ENCODE measurements at places on chromosomes 6 and 20.

- DNase-seq = no peak
Measured at GRCh38 chr6:29627755-29628418, 5.1 kb downstream of the GABBR1 start.

DNA sequence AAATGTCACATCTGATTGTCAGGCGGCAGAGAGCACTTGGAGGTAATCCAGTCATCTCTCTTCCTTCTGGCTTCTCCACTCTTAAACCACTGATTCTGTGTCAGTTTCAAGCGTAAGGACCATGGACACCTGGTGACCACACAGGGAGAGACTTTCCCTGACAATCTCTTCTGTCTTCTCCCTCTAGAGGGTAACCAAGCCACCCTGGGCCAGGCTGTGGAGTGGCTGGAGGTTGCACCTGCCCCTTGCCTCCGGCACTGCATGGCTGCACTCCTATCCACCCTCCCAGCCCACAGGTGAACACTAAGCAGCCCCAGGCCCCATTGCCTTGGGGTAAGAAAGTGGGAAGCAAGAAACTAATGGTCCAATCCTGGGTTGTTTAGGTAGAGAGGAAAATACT lies 78.7 kb downstream of the BFSP1 start:
- DNase-seq = no peak

DNA sequence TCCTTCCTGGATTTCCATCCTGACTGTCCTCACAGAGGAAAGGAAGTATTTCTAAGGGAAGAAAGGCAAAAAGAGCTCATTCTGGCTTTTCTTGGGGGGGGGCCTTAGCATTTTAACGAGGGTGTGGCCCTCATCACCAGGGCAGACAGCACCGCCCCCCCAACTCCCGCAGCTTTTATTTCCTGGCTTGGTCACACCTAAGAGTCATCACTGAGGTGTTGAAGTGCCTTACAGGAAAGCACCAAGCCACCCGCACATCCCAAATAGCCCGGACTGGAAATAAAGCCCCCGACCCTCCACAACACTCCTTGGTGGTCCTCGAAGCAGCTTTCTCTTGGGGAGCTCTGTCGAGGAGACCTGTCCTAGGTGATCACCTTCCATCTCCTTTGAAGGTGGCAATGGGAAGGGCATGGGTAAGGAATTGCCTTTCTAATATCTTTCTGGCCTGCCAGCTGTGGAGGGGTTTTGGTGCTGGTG lies 1.3 kb downstream of the PTK7 start:
- DNase-seq = no peak

GRCh38 chr6:85463621-85464259 lies 13.9 kb downstream of the NT5E start:
- DNase-seq = no peak

- DNase-seq = no peak
Measured at GRCh38 chr6:3308106-3308505, 49.4 kb downstream of the PSMG4 start.

- no peak for DNase-seq
Measured at GRCh38 chr20:57735831-57736737, 26.3 kb upstream of the PMEPA1 start.

- no peak for DNase-seq
Measured at GRCh38 chr6:68652117-68652536, 17.0 kb downstream of the ADGRB3 start.

DNA sequence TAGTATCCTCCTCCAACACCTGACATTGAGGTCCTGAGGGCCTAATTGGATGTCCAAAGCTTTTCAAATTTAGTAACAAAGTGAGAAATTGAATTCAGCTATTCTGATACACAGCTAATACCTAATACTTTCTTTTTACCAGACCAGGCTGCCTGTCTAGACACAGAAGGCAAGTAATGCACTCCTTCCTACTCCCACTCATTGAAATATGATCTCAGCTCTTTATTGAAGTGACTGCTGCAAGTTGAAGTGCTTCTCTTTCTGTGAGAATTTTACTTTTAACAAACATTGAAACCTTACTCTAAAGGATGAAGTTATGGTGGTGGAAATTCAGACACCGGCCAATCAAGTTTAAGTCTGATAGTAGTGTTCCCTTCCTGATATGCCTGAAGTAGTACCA lies 90.8 kb upstream of the OGFRL1 start:
- DNase-seq = no peak

DNA sequence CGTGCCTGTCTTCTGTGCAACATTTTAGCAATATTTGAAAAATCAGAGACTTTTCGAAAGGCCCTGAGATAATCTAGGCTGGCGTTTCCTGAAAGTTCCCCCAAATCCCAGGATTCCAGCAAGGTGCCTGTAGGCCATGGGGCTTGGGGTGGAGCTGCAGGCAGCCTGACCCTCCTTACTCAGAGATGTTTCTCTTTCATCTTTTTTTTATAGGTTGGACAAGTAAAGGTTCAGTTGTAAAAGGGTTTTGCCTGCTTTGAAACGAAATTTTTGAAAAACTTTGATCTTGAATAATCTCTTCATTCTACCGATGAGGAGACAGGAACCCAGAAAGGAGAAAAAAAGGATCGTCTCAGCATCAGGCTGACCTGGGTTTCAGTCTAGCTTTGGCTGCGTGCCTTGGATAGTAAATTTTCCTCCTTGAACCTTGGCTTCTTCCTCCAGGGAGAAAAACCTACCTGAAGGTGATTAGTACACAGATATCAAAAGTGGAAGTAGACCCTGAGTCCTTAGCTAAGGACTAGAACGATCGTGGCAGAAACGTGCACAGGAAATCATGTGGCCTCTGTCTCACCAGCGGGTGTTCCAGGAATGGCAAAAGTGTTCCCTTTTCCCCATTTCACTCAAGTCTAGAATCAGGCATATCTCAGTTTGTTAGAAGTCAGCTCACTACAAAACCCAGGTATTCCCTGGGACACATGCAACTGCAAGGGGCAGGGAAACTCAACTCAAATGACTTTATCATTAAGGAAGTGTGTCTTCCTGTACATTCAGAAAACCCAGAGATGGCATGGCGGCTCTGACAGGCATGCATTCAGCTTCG lies 128.2 kb upstream of the PTPN1 start:
- no peak for DNase-seq

GRCh38 chr6:26126394-26127235 lies 39.4 kb downstream of the HFE start:
- no peak for DNase-seq

- DNase-seq = no peak
Measured at GRCh38 chr6:168678077-168678476, 237.1 kb downstream of the SMOC2 start.

DNA sequence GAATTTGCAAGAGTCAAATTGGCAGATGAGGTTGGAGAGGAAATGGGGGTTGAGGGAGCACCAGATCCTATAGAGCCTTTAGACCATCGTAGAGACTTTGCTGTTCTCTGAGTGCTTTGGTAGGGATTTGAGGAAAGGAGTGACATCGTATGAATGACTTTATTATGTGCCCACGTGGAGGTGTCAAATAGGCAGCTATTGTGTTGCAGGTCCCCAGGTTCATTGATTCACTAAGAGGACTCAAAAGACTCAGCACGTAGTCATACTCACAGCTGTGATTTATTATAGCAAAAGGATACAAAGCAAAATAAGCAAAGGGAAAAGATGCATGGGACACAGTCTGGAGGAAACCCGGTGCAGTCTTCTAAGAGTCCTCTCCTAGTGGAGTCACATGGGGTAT lies 2.2 kb downstream of the MTRES1 start:
- DNase-seq = no peak

GRCh38 chr6:146915671-146916127 lies 288.5 kb upstream of the STXBP5 start:
- no peak for DNase-seq

DNA sequence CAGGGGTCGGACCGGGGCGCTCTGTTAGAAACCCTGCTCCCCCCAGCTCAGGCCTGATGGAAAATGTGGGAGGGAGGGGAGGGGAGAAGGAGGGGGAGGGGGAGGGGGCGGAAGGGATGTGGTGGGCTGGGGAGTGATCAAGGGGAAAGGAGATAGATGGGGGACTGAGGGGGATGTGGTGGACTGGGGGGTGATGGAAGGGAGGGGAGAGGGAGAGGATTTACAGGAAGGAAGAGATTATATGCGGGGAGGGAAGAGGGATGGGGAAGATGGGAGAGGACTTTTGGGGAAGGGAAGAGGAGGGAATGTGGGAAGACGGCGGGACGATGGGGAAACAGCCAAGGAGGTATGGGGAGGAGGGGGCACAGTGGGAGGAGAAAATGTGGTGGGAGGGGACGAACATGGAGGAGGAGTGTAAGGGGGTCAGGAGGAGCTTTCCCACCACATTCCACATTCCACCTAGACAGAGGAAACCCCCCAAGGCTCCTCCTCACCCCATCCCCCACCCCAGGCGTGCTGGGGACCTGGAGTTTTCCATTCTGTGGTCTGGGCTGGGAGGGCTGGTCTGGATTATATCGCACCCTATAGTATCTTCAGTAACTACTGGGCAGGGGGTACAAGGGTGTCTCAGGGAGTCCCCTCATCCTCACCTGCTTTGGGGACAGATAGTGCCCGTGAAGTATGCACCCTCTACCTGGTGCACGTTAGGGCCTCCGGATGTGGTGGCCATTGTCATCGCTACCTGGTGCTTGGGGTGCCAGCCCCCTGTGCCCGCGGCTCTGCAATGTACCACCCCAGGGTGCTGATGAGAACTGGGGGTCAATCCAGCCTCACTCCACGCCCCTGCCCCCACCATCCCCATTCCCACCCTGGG lies 578 bp upstream of the PTGIS start:
- DNase-seq = no peak
